ENCODE measurements at places on chromosomes 6 and 20.

- no peak for DNase-seq
These were observed 323.0 kb downstream of the UTRN start for GRCh38 chr6:144607998-144608735.

GRCh38 chr20:15625981-15626380 lies 947.3 kb downstream of the KIF16B start:
- no peak for DNase-seq

DNA sequence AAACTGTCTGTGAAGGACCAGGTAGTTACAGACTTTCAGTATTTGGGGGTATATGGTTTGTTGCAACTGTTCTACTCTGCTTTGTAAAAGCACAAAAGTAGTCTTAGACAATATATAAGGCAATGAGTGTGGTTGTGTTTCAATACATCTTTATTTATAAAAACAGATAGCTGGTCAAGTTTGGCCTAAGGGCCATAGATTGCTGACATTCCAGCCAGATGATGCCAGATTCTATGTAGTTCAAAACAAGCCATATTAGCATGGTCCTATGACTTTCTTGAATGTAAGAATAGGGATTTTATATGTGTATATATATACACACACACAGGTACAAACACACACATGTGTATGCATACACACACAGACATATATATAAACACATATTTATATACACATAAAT lies 201.8 kb downstream of the GRIK2 start:
- no peak for DNase-seq

DNA sequence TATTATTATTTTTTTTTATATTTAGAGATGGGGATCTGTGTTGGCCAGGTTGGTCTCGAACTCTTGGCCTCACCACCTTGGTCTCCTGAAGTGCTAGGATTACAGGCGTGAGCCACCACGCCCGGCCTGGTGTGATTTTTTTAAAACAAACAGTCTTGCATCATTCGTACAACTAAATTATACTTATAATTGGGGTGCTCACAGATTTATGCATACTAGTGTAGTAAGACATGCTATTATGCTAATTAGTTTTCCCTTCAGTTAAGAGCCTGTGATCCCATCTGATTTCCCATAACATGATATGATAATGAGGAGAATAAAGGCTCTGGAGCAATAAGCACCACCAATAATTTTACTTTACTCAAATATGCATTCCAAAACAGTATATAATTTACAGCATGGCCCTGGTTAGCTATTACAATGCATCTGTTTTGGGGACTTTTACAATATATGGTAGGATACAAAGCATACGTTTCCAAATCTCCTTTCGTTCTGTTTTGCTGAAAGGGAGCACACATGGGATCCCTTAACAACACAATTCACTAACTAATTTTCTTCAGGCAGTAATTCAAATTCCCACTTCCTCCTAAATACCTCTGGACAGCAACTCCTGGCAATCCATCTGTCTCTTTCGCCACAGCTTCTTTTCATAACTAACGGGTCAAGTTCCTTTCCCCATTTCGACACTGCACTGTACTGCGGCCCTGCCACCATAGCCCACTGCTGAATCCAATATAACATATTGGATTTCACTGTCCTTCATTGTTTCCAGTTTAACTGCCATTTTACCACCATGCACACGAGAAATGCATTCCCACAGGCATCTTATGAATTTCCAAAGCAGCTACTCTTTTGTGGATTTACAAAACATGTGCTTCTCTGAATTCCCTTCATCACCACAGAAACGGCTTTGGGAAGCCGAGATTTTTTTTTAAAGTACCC lies 1.7 kb downstream of the NUDT3 start:
- peak; percentile 67 for DNase-seq

DNA sequence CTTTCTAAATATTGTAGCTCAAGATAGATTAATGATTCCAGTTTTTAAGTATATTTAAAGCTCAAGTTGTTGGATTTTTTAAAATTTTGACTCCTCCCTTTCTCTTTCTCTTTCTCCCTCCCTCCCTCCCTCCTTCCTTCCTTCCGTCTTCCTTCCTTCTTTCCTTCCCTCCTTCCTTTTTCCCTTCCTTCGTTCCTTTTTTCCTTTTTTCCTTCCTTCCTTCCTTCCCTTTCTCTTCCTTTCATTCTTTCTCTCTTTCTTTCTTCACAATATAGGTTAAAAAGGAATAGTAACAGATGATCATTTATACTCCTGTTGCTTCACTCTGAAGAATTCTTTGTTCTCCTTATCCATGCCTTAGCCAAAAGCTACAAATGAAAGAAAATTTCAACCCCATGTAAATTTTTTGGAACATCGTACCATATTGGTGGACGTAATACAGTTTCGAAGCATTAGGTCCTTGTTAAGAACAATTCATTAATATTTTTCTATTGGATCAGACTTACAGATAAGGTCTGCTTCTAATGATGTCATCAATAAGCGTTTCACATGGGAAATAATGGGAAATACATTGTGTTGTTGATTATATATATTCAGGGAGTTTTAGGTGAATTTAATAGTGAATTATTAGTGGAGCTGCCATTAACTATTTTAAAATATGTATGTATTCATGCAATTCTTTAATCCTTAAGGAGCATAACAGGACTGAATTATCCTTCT lies 139.6 kb upstream of the SLC35B3 start:
- DNase-seq, result no peak

DNA sequence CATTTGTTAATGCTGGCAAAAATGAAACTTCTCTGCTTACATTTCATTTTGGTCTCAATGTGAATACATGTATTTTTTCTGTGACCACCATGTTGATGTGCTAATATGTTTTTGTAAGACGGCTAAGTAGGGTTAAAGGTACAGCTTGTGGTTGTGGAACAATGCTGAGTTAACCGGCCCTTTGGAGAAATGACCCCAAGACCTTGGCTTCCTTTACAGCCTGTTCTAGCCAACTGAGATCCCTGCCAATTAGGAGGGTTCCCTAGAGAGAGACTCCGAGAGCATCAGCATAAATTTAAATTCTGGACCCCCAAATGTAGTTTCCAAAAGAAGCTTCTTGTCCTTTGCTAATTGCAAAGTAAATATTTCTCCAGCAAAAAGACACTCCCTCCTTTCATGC lies 44.4 kb downstream of the RSPO3 start:
- no peak for DNase-seq

GRCh38 chr20:48458601-48459385 lies 369.0 kb downstream of the PREX1 start:
- no peak for DNase-seq

GRCh38 chr20:31711179-31712111 lies 11.2 kb downstream of the BCL2L1 start:
- no peak for DNase-seq

DNA sequence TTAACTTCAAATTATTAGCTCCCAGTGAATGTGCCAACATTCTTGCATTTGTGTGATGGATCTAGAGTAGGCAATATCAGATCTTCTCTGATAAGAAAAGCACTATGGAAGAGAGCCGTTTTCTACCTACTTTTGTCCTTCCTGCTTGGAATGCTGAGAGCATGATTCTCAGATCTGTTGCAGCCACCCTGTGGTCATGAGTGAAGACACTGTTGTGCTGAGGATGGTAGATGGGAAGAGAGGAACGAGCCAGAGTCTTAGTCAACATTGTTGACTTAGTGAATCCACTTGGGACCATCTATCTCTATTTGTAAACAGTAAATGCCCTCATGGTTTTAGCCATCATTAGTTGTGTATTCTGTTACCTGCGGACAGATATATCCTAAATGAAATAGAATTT lies 202.6 kb downstream of the CD109 start:
- no peak for DNase-seq

DNA sequence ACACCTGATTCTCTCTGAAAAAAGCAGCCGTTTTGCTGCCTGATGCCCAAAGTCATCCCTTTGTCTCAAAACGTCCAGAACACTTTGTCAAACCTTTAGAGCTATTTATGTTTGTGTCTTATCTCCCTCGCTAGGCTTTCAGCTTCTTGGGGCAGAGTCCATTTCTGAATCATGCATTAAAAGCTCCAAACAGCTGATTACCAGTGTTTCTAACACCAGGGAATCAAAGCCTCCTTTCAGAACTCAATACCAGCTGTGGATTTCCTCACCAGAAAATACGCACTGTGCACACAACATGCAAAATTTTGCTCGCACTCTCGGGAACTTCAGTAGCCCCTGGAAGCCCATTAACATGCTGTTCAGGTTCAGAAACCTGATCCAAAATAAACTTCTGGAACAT lies 333.3 kb downstream of the HACE1 start:
- no peak for DNase-seq

DNA sequence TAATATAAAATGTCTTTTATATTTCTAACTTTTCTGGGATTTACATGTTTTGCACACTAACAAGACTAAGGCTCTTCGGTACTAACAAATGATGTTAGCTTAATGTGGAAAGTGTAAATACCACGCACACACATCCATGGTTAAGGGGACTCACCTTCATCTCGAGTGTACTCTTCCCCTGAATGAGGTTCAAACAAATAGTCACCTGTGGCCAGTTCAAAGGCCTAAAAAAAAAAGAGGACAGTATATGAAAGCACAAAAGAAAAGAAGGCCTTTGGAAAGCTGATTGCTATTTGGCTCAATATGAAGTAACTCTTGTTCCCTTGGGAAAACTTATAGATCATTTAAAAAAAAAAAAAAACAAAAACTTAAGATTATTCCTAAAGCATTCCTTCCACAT lies 37.2 kb downstream of the LHFPL5 start:
- DNase-seq, result no peak

DNA sequence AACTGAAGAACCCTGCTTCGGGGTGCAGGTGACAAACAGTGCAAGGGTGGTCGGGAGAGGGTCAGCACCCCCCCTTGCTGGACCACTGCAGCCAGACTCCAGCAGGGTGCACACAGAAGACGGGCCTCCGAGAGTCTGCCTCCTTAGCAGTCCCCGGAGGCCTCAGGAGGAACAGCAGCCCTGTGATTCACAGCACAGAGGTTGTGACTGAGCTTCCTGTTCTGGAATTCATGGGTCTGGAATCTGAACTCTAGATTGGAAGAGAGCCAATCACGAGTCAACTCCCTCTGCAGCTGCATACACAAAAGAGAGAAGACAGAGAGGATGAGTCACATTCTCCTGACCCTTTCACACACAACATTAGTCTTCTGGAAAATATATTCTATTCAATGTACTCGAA lies 249.0 kb upstream of the OPRM1 start:
- DNase-seq, result peak; percentile 37

DNA sequence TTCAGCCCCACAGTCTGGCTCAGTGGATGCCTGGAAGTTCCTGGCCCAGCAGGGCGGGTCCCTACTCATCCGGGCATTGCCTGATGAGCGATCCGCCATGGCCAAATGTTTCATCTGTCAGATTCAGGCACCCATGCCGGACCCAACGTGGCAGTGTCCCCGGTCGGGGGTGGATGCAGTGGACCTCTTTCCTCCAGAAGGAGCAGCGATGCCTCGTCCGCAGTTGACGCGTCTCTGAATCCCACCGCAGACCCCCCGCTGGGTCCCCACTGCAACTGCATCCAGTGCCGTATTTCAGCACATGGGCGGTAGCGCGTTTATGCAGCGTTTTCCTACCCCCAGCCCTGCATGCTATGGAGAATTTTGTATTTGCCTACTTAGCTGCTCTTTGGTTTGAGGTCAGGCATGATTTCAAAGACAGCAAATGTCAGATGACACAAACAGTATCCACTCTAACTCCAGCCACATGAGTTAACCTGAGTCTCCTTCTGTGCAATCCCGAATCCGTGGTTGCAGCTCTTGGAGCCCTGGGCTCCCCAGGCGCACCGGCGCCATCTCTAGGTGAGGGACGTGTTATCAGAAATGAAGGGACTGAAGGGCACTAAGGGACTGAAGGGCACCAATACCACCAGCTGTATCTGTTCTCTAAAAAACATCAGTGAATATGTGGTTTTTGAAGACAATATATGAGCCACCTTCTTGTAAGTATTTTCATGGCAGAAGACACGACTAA lies 72.6 kb upstream of the THBS2 start:
- no peak for DNase-seq

DNA sequence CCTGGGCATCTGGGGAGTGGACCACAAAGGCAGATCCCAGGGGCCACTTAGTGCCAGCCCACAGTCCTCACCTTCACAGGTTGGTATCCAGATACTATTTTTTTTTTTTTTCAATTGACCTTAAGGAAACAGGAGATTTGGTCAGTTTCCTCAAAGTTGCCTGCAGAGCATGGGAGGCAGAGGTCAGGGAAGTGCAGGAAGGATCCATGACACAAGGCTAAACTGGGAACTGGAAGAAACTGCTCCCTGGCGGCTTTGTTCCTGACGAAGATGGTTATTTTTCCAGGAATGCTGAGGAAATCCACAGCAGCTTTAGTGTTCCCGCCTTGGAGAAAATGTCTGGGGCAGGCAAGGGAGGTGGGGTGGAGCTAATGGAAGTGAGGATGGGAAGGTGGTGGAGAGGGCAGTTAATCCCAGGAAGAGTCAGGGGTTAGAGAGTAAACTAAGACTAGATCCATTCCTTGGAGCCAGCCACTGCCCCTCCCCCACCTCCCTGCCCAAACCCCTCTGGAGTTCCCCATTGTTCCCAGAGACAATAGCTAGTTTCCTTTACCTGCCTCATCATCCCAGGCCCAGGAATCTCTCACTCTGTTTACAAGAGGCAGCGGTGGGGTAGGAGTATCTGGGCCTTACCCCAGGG lies 14.3 kb upstream of the MYMX start:
- no peak for DNase-seq

DNA sequence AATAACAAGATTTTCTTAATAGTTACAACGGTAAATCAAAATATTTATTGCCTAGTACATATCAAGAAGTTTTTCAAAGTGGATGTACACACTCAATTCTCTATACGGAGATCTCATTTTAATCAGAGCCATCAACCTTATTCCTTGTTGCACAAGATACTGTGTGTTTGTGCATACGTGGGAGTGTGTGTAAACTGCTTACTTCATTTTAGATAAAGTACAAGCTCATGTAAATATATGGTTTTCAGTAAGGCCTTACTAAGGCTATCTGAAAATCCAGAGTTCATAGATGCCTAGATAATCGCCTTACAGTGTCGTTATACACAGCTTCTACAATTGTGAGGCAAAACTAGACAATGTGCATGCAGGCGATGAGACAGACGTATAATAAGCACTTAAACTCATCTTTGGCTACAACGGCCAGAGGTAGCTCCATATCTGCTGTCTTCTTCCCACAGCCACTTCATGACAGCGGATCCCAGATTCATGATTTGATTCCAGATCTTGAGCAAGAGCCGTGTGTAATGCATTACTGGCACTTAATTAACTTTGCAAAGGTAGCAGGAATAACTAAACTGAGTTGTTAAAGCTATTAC lies 2.5 kb downstream of the PERP start:
- no peak for DNase-seq

DNA sequence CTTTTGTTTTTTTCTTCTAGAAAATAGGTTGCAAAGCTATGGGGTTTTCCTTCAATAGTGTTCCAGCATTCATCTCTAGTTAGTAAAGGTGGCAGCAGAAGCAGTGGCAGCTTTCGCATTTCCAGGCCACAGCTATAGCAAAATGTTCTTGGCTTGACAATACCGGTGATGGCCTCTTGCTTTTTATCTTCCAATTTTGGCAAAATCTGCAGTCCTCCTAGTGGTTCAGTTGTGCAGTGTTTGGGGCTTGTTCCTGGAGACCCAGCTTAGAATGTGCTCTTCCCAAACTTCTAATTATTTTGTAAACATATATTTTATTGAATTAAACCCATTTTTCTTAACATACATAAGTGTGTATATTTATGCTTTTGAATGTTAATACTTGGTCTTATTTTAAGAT lies 370.6 kb upstream of the MAN1A1 start:
- no peak for DNase-seq

GRCh38 chr6:11067348-11067747 lies 23.2 kb upstream of the ELOVL2 start:
- DNase-seq, result no peak

GRCh38 chr6:37566111-37566949 lies 66.6 kb upstream of the CCDC167 start:
- DNase-seq, result no peak

GRCh38 chr6:7238900-7239589 lies 74.0 kb downstream of the SSR1 start:
- DNase-seq, result peak; percentile 24

Measured in kidney glomerular epithelial cell (primary cell).